Esophagus squamous epithelium (tissue), 5 donors: ENCODE measurements at places on chromosomes 6 and 20.

DNA sequence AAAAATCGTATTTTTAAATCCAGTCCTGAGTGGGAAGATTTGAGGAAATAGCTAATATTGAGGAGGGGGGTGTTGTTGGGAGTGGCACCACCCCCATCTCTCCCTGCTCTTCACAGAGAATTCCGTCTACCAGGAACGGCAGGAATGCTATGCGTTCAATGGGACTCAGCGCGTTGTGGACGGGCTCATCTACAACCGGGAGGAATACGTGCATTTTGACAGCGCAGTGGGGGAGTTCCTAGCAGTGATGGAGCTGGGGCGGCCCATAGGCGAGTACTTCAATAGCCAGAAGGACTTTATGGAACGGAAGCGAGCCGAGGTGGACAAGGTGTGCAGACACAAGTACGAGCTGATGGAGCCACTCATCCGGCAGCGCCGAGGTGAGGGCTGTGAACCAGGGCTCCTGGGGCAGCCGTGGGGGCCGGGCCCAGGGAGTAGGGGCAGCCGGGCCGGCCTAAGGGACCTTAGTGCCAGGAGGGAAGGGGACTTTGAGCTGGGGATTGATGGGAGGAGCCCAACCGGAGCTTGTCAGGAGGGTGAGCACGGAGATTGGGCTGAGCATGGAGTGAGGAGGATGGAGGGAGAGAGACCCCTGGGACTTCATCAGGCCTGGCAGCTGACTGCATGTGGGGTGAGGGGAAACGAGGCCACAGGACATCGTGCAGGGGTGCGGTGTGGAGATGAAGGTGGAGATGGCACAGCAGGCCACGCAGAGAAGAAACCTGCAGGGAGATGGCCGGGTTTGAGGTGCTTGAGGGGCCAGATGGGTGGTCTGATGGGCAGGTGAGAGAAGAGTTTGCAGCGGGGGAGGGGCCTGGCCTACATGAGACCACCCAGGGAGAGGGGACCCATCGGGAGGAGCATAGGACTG, 41.3 kb downstream of the HLA-DPB1 start:
- no peak for DNase-seq

- no peak for DNase-seq
Observed at GRCh38 chr20:57078116-57078515, 188.3 kb downstream of the BMP7 start.

GRCh38 chr20:37534401-37535157, 6.9 kb upstream of the BLCAP start:
- no peak for DNase-seq

- DNase-seq = no peak
Observed at GRCh38 chr6:84445068-84445467, 217.6 kb upstream of the CEP162 start.

- DNase-seq = no peak
Observed at GRCh38 chr6:45705137-45705855, 310.4 kb downstream of the CLIC5 start.

GRCh38 chr6:133460101-133460500, 218.9 kb downstream of the EYA4 start:
- no peak for DNase-seq

- no peak for DNase-seq
Observed at GRCh38 chr6:129732034-129732433, 22.1 kb upstream of the ARHGAP18 start.

GRCh38 chr6:146211646-146212045, 182.8 kb downstream of the GRM1 start:
- no peak for DNase-seq

- peak; percentile 36 for DNase-seq
Observed at GRCh38 chr6:100880853-100881706, at the start of gene ASCC3. TSS of gene ASCC3 (minus strand) at chr6:100881329. CDS start at chr6:100867997, 13,332 bp downstream.

DNA sequence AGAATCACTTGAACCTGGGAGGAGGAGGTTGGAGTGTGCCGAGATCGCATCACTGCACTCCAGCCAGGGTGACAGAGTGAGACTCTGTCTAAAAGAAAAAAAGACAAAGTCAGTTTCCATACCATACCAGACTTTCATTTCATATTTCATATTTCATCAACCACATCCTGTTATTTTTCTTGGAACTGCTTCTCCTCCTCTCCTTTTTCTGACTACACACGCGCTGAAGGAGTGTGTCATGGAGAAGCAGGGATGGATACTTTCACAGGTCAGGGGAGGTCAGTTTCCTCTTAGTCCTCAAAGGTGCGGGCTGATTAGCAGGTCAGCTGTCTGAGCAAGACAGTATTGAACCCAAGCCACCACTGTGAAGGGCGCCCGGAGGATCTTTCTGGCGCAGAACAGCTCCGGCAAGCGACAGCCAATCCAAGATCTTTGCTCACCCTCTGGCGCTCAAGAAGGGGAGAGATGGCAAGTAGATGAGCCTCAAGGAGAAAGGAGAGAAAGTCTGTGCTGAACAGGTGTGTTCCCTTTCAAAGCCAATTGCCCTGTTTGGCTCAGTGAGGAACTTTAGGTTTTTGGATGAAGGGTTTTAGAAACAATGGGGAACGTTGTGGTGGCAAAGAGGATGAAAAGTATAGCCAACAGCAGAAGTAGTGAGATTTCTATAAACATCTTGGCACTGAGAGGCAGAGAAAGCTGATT, 18.9 kb upstream of the SYNJ2 start:
- no peak for DNase-seq
